ENCODE measurements at places on chromosomes 1 and 21.

DNA sequence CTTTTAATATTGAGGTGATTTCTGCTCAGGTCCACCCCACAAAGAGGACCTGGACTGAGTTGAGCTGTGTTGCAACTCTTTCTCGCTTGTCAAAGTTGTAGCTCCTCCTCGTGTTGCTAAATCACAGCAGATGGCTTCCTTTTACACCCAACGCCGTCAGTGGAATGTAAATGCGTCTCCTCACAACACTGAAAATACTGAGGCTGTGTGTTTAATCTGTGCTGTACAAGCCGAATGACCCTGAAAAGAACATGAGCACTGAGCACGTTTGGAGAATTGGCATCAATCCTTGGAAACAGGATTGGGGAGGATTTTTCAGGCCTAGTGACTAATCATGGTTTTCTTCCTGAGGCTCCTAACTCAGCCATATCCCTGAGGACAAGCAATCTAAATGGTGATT, 196.0 kb downstream of the CRB1 start:
- no peak for DNase-seq

DNA sequence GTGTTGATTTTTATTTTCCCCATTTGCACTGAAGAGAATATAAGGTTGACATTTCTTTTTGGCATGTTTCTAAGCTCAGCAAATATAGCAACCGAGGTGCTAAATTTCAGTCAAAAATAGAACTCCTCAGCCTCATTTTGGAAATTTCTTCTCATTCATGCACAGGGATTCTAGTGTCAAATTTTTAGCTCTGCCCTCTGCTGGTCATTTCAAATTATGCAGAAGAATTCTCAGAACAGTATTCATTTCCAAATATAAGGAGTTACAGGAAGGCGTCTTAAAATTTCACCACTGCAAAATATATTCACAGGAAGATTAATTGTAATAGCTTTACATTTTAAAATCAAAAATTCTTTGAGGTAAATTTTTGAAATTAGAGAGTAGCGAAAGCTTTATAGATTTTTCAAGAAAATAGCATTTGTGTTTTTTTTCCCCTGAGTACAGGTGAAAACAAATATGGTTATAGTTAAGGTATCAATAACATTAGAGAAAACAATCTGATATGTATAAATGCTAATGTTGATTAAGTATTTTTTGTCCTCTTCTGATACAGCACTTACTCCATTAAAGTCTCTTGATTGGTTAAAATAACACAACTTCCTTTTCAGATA, 57.9 kb downstream of the FMN2 start:
- DNase-seq = no peak

DNA sequence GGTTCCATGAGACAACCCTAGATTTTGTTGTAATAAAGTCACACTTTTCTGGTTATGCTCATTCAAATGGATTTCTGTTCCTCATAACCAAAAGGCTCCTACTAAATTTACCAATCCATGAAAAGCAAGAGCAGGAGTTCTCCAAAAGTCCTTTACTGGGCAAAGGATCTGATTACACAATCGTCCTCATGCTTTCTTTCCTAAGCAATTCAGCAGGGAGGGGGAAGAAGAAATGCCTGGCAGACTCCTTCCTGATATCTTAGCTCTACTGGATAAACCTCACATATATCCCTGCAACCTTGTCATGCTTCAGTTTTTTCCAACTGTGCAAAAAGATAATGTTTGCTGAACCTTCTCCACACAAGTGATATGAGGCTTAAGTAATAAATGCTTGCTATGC, 67.6 kb upstream of the GUCA2B start:
- no peak for DNase-seq

DNA sequence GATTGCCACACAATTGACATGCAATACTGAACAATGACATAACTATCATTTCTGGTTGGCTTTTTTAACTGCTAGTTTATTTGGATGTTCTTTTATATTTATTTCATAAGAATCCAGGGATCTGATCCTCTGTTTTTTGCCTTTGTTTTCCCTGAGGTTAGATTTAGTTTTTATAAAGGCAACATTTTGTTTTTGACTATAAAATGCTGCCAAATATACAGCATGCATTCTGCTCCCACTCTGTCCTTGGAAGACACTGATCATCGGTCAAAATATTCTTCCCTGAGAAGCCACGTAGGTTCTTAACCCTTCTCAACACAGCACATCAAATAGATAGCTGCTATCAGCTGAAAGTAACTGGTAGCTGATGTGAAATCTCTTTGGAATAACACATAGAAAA, 52.5 kb downstream of the LYPLAL1 start:
- DNase-seq = no peak

DNA sequence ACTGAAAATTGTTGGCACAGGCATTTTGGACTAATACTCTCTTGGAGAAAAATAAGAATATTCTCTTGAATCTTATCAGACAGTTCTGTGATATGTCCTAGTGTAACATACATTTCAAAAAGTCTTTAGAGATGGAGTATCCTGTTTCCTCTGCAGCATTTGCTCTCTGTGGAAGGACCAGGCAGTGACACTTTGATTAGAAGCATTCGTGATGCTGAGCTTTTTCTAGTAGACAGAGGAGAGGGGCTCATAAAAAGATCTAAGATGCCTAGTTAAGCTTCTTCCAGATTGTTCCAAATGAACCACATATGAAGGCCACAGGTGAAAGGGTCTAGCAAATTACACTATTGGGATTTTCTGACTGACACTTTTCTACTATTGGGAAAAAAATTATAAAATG, 120.3 kb downstream of the C1orf21 start:
- DNase-seq = no peak

DNA sequence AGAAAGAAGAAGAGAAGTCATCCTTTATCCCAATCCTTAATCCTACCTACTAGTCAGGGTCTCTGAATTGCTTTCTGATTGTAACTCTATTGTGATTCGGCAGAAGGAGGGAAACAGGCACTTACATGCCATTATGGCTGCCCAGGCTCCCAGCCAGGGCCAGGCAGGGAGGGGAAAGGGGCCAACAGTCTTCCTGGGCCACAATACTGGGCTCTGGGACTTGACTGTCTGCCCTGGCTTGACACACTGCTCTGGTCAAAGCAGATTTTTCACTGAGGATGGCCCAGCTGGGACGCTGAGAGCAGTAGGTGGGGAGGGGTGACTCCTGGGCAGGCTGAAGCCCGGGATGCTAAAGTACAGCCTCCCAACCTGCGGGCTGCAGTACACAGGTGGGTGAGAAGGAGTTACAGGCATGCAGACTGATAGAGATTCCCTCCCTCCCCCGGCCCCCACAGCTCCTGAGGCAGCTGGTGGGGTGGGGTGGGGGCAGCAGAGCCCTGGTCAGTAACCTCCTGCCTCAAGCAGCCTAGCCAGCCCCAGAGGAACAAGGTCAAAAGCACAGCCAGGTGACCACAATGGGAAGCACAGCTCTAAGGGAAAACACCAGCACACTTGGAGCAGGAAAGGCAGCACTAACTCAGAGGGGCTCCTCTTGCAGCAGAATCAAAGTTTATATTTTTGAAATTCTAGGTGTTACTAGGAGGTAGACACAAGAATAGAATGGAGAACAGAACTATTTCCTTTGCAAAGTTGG, 25.3 kb downstream of the KCND3 start:
- no peak for DNase-seq

DNA sequence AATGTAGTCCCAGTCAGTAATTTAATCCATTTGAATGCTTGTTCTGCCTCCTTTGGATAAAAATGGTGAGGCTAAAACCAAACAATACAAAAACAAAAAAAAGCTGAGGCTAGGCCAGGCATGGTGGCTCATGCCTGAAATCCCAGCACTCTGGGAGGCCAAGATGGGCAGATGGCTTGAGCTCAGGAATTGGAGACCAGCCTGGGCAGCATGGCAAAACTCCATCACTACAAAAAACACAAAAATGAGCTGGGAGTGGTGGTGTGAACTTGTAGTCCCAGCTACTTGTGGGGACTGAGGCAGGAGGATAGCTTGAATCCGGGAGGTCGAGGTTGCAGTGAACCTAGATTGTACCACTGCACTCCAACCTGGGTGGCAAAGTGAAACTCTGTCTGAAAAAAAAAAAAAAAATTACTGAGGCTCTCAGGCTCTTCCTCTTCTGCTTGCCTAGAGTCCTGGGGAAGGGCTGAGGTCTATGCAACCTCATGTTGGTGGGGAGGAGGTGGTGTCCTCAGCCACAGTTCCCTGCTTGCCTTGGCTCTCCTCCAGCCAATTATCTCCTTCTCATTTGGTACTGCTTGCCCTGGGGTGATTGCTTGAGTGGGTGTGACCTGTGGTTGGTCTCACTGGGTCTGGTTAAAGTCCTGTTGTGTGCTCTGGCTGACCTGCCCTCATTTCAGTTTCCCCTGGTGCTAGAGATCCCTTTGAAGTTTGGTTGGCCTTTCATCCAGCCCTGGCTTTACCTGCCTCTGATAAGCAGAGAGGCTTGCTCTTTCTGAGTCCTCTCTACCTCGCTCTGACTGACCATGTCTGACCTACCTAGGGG, 20.9 kb downstream of the S1PR1 start:
- no peak for DNase-seq

- DNase-seq = no peak
These were observed 717 bp downstream of the CRYZL1 start for GRCh38 chr21:33640697-33641351.

- DNase-seq = no peak
These were observed 88.6 kb upstream of the SPATA6 start for GRCh38 chr1:48560577-48560976.

DNA sequence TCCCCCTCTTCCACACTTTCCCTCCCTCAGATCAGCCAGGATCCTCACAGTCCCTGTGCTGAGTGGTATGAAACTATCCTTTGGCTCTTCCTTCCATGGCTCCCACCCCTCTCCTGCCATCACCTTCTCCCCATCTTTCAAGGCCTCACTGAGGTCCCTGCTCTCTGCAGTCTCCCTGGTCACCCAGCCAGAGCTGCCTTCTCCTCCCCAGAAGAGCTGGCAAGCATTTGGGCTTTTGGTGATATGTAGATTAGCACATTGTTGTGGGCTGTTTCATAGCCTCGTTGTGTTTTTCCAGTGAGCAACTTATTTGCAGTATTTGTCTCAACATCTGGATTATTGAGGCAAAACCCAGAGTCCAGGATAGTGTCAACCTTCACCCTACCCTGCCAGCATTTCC, 2.2 kb downstream of the CSF1 start:
- no peak for DNase-seq

GRCh38 chr21:31524140-31524539, 135.4 kb upstream of the SOD1 start:
- DNase-seq = no peak

DNA sequence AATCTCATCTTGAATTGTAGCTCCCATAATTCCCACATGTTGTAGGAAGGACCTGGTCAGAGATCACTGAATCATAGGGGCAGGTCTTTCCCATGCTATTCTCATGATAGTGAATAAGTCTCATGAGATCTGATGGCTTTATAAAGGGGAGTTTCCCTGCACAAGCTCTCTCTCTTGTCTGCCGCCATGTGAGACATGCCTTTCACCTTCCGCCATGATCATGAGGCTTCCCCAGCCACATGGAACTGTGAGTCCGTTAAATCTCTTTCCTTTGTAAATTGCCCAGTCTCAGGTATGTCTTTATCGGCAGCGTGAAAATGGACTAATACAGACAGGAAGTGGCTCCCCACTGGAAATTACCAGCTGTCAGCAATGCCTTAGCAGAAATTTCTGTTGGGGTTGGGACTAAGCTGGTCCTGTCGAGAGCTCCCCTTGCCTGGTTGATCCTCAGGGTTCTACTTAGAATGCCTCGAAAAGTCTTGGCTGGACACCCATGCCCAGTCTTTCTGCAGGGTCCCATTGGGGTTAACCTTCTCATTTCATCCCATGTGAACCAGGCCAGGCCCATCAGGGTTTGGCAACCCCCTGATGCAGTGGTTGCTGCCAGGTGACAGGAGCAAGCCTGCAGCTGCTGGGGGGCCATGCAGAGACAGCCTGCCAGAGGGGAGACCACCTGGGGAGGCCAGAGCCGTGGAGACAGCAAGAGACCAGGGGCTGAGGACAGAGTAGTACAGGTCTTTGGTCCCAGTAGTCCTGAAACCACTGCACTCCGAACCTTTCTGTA, 2.8 kb upstream of the ABCG1 start:
- DNase-seq = no peak

DNA sequence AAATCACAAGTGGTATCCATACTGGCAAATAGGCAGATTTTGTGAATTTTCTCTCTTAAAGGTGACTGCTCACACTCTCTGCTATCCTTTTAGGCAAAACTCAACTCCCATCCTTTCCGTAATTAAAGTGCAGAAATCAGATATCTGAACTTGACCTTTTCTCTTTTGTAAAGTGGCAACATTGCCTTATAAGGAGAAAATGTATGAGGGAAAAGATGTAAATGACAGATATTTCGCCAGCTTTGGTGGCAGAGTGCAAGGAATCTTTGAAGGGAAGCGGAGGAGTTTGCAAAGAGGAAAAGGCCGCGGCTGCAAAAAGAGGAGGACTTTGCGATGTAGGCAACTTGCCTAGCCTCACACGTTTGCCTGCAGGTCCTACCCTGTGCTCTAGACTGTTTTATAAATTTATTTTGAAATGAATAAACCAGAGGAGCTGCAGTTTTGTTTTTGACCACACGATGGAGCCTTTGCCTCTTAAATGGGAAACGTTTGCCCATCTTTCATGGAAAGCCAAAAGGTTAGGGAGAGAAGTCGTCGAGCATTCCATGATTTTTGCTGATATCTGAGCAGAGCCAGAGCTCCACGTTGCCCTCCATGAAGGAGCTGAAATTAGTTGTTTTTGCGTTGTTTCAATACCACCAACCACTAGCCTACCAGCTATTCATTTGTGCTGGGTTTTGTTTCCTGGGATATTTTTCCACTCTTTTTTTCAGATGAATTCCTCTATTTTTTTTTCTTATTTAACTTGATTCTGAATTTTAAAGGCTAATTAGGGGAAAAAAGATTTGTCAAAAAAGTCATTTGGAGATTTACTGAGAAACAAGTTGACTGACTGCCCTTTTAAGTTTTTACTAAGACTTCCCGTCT, 242.3 kb downstream of the LMX1A start:
- DNase-seq = no peak

DNA sequence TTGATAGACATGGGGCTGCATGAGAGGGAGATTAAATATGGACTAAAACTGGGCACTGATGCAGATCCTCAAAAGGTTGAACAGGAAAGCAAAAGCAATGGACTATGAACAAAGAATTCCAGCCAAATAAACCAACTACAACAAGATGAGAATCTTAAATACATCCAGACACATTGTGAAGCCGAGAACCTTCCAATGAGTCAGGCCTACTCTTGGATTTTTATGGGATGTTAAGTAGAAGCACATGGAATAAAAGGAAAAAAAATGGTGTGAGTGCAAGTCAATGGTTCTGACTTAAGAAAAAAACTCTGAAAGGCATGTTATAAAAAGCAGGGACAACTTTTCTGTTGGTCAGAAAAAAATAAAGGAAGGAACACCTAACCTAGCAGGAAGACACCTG, 227.2 kb downstream of the DPYD start:
- no peak for DNase-seq

- no peak for DNase-seq
These were observed 228.2 kb upstream of the IRF2BP2 start for GRCh38 chr1:234838182-234838581.

DNA sequence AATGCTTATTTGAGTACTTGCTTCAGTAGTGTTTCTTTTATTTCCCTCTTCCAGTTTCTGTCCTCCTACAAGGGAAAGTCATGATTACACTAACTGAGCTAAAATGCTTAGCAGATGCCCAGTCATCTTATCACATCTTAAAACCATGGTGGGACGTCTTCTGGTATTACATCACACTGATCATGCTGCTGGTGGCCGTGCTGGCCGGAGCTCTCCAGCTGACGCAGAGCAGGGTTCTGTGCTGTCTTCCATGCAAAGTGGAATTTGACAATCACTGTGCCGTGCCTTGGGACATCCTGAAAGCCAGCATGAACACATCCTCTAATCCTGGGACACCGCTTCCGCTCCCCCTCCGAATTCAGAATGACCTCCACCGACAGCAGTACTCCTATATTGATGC, 50.3 kb upstream of the LRRC8C start:
- no peak for DNase-seq

GRCh38 chr1:29963946-29964345, 727.6 kb downstream of the PTPRU start:
- no peak for DNase-seq
